ENCODE measurements at places on chromosomes 2 and 18.

GRCh38 chr2:104344306-104344705 is 509.6 kb upstream of the POU3F3 start:
- no peak for DNase-seq

DNA sequence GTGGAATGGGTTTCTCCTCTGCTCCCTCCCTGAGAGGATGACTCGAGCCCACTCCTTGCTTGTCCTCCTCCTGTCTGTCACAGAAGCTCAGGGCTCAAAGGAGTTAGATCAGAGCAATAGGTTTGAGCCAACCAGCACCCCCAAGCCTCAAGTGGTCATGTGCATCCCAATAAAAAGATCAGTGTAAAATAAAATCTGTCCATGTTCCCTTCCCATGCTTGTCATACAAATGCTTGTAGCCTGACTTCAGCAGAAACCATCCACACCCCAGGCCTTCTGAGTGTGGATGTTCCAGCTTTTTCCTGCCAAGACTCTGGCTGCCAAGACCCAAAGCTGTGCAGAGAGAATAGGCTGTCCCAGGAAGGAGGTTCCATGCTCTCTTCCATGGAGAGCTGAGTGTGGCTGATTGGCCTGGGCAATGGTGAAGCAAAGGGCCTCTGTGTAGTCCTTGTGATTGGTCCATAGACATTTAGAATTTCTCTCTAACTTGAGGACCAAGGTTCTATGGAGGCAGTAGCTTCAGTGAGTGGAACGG is 67.4 kb downstream of the GYPC start:
- DNase-seq = no peak

GRCh38 chr2:108536133-108536780 is 2.0 kb downstream of the LIMS1 start:
- DNase-seq = no peak

GRCh38 chr2:120938045-120938771 is 202.5 kb downstream of the GLI2 start:
- DNase-seq = no peak

DNA sequence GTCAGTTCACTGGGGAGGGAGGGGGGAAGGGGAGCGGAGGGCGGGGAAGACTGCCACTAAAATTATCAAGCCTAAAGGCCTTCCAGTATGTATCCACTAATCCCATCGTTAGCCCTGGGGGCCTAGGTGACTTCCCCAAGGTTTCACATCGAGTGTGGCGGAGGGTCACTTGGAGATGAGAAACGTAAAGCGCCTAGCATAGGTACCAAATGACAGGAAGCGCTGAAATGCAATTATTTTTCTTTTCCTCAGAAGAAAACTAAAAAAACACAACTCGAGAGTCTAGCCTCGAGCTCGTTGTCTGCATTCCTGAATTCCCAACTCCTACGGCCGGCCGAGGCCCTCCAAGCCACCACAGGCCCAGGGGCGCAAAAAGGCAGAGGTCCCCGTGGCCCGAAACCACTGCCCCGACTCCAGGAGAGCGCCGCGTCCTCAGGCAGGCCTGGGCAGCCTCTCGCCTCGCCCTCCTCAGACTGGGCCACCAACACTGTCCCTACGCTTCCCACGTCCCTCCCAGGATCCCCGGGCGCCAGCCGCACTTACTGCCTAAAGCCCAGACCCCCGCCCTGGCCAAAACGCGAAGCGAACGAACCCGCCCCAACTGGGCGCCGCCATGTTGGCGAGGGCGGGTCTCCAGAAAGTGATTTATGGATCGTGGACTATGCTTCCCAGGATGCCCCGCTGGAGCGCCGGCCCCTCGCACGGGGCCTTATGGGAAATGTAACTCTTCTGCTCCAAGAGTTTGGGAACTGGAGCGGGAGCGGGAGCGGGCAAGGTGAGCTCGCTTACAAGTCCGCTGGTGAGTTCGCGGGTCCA is at the start of gene USP40:
Gene USP40 (minus strand): TSS at position 642 of the 816 bp plus-strand sequence. CDS start 1,228 bp downstream, outside the sequence.
- DNase-seq = peak; percentile 14

GRCh38 chr2:73979021-73979420 is 5.7 kb upstream of the TET3 start:
- DNase-seq = peak; percentile 43

DNA sequence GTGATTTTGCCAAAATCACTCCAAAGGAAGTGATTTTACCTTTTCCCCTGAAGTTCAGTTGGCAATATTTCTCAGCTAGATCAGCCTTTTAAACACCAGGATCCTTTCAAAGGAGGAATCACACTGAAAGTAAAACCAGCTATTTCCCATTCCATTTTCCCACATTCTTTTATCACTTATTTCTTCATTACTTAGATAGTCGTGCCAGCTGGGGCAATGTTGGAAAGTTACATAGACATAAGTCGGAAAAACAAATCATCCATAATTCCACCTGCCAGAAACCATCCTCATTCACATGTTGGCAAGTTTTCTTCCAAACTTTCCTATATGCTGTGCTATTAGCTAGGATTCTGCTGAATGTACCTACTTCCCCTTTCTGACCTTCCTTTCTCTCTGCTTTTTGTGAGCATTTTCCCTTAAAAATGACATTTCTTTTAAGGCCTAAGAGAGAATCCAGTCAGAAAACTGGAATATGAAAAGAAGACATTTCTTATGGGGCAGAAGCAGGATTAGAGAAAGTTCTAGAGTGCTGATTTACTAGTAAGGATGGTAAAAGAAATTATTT is 170.0 kb upstream of the STK17B start:
- DNase-seq = no peak

- no peak for DNase-seq
These were observed 129.9 kb downstream of the TANC1 start for GRCh38 chr2:159098361-159098760.
